Parietal lobe (tissue), 2 donors: ENCODE measurements at places on chromosomes 16 and 17. TPM values are rescaled to one million over a fixed set of nuclear protein-coding genes. Genes with fewer than 3 reads are reported as not detected.

LCMT1 gene
- total RNA-seq = 62.3 TPM

CCL4L2 gene
- 1.6 TPM for total RNA-seq

IRX3 gene
- not detected for total RNA-seq

CFAP97D1 gene
- not detected for total RNA-seq

GNGT2 gene
- total RNA-seq = not detected

C17orf78 gene
- total RNA-seq = not detected

MLLT6 gene
- total RNA-seq = 52.6 TPM

CDH8 gene
- 37.2 TPM for total RNA-seq

SLC38A8 gene
- not detected for total RNA-seq

KRTAP4-6 gene
- total RNA-seq = not detected

KRTAP3-1 gene
- total RNA-seq = not detected
